ENCODE measurements at places on chromosomes 5 and 9.

GRCh38 chr5:112356178-112356956 lies 62.7 kb downstream of the EPB41L4A start:
- no peak for DNase-seq

GRCh38 chr5:90161414-90161813 lies 248.1 kb downstream of the CETN3 start:
- no peak for DNase-seq

DNA sequence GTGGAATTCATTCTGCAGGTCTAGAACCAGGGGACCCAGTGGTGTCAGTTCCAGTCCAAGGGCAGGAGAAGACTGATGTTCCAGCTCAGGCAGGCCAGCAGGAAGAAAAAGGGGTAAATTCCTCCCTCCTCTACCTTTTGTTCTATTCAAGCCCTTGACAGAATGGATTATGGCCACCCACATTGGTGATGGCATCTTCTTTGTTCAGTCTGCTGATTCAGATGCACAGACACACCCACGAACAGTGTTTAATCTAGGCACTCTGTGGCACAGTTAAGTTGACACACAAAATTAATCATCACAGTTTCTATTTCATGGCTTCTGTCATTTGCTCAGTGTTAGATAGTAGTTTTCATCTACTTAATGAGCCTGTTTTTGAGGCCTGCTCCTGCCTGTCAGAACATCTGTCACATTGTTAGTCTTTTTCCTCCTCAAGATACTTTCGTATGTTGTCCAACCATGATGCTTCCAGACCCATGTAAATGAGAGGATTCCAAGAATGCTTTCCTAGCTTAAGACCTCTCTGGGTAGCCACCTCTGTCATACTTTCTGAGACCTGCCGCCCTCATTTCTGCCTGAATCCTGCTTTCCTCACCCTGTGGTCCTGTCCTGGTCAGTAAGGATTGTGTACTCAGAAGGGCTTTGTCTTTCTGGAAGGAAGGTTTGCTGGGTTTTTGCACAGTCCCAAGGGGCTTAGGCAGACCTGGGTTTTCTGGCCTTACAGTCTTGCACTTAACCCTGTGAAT lies 72.5 kb downstream of the SPIN1 start:
- DNase-seq, result peak; percentile 4

DNA sequence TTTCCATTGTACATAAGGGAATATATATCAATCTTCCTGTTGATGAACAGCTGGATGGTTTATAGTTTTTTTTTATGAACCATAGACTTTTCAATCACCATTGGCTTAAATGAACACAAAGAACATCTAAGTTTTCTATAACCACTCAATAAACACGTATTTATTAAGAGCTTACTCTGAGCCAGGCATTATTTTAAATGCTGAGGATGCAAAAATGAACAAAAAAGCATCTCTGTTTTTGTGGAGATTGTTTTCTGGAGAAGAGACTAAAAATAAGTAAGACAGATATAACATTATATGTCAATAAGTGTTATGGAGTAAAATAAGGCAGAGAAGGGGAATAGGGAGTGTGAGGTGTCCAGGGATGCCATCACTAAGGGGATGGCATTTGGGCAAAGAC lies 52.1 kb upstream of the SLC24A2 start:
- DNase-seq, result no peak

- DNase-seq, result no peak
These were observed 719 bp downstream of the ARL14EPL start for GRCh38 chr5:116032991-116033390.

DNA sequence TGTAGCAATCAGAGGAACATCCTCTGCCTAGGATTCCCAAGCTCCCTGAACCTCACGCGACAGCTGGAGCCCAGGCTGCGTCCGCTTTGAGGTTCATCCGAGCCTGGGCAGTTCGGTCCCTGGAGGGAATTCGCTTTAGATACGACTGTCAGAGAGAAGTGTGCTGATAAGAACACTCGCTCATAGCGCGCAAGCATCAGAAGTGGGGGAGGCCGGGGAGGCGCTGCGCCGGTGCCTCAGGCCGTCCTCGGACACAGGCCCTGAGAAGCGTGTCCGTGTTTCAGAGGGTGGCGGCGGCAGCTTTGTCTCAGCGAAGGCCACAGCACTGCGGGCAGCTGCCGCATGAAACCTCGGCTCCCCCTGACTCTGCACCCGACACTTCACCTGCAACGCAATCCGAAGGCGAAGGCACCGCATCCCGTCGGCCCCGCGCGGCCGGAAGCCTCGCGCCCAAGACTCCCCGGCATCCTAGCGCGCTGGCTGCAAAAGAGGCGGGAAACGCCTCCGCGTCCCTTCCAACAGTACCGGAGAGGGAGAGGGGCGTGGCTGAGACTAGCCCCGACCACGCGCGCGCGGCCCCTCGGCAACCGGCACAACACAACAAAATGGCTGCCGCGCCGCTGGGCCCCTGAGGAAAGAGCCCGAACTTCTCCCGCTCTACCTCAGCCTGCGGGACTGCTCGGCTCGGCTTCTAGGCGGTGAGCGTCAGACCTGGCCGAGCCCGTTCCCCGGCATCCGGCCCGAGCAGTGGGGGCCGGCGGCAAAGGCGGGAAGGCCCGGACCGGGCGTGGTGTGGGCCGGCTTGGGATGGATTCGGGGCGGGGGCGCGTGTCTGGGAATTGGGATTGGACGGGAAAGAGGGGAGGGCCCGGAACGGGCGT lies at the start of gene CNTRL:
Gene CNTRL, plus strand, starts transcription at position 586 of the 881 bp plus-strand sequence. CDS start 13,372 bp downstream, outside the sequence.
- DNase-seq, result peak; percentile 74

GRCh38 chr9:91945277-91946085 lies 4.5 kb downstream of the ROR2 start:
- DNase-seq, result no peak

DNA sequence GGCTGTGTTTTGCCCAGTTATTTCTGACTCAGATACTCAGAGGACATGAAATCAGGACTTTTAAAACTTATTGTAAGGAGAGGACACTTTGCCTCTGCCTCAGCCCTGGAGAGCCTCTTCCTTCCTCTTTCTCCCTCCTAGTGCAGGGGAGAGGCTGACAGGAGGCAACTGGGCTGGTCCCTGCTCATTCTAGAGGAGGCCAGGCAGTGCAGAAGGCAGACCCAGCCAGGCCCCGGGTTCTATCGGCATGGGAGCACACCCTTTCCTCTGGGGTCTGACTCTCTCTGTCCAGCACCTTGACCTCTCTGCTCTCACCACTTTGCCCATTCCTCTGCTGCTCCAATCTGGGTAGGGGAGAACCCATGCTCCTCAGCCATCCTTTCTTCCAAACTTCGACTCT lies 16.0 kb upstream of the SMIM32 start:
- no peak for DNase-seq

DNA sequence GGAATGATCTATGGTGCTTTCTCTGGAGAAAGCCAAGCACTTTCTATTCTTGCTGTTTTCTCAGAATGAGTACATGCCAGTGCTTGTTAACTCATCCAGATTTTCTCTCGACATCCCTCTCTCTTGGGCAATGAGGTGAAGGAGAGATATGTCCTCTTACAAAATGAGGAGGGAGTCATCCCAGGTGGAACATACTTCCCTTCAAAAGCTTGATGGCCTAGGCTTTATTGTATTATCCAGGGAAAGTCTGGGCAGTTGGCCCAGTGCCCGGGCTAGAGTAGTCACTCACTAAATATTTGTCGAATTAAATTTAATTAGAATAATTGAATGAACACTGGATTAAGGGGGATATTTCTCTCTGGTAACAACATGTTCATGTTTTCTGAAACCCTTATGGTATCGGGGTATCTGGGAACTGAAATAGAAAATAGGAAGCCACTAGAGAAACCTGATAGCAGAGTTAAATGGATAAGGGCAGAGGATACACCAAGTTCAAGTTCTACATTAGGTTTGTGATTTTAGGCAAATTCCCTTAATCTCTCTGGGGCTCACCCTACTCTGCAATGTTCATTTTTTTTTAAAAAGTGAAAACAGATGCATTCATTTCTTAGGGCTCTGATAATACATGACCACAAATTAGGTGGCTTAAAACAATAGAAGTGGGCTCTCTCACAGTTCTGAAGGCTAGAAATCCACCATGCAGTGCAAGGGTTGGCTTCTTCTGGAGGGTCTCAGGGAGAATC lies 99.6 kb downstream of the LIFR start:
- DNase-seq, result no peak

- DNase-seq, result no peak
These were observed 41.9 kb downstream of the NPR3 start for GRCh38 chr5:32753051-32753450.

GRCh38 chr9:4465910-4466309 lies 24.4 kb upstream of the SLC1A1 start:
- DNase-seq, result no peak

DNA sequence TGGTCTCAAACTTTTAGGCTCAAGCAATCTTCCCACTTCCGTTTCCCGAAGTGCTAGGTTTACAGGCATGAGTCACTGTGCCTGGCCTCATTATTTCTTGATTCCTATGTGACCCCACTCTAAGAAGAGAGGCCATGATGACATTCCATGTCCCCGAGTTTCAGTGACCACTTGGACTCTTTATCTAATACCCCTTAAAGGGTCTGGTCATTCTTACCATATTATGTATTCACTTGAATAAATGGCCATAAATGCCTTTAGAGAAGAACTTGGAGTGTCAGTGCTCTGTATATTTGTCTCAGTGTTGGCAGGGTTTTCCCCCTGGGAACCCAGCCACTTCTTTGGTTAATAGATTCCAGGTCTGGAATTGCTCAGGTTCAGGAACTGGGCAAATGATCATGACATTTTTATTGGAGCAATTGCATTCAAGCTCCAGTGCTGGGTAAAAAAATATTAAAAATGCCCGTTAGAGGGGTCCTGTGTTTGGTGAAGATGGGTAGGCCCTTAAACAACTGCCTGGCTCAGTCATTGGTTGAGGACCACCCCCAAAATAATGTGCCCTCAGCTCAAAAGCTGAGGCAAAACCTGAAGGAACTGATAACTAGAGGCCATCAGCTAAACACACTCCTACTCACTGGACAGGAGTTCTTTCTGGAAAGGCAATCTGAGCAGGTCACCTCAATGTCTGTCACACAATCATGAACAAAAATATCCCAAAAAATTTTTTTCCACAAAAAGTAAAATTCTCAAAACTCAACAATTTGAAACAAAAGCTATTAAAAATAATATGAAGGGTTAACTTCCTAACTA lies 186.6 kb upstream of the ZNF608 start:
- no peak for DNase-seq

GRCh38 chr9:130933114-130934046 lies 5.7 kb downstream of the FIBCD1 start:
- DNase-seq, result no peak

DNA sequence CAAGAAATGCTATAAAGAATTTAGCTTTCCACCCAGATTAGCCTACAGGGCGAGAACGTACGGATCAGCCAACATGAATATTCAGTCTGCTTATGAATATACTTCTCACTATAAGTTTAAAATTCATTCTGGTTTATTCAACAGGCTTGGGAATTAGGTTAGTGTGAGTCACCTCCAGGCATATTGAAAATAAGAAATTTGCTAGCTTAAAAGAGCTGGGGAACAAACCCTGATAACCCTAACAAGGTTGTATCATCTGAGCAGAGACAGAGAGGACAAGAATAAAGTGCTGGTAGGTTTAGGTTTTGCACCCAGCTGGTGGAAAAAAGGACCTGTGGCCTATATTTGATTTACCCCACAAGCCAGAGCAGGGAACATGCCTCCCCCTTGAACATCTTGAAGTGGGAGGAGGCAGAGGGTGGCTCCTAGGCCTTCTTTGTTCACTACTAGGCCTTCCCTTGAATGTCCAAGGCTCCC lies 12.3 kb downstream of the FNBP1 start:
- no peak for DNase-seq

GRCh38 chr9:37947977-37948376 lies 44.0 kb upstream of the SLC25A51 start:
- no peak for DNase-seq

GRCh38 chr5:175712681-175713085 lies 54.8 kb downstream of the HRH2 start:
- DNase-seq, result peak; percentile 36

DNA sequence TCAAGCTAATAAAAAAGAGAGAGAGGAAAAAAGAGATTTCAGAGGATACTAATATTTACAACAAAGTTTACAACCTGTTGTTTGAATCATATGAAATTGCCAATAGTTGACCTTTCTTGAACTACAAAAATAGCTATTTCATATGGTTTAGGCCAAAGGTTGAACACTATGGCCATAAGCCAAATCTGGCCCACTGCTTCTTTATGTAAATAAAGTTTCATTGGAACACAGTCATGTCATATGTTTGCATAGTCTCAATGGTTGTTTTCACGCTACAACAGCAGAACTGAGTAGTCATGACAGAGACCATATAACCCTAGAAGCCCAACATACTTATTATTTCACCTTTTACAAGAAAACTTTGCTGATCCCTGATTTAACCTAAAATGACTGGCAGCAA lies 20.9 kb downstream of the SEMA5A start:
- no peak for DNase-seq

- no peak for DNase-seq
These were observed 68.8 kb upstream of the SSBP2 start for GRCh38 chr5:81819556-81820317.

- no peak for DNase-seq
These were observed 279.8 kb downstream of the FSTL4 start for GRCh38 chr5:133332439-133333024.

DNA sequence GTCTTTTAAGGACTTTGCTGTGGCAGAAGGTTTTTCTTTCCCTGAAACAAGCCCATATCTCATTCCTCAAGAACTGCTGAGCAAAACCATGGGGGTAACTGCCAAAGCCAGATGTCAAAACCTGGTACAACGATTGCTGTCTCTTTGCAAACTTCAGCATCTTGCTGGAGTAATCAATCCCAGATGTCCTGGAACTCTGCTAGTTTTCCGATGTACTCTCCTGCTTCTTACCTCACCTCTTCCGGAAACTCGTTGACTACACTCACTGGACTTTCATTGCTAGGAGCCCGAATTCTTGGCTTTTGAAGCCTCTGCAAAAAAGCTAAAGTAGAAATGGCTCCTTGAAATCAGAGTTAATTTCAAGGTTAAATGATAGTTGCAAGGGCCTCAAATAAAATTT lies 23.3 kb downstream of the RAD1 start:
- no peak for DNase-seq

- no peak for DNase-seq
These were observed 1.9 kb downstream of the SDHA start for GRCh38 chr5:219991-220390.

- no peak for DNase-seq
These were observed at the start of gene ZDHHC21 for GRCh38 chr9:14693251-14693861. TSS of gene ZDHHC21 (minus strand) at chr9:14693432. CDS start at chr9:14674340, 19,092 bp downstream.

GRCh38 chr5:1719860-1720259 lies 79.8 kb downstream of the MRPL36 start:
- DNase-seq, result no peak
